ENCODE measurements at places on chromosomes 11 and 22. TPM values are rescaled to one million over a fixed set of nuclear protein-coding genes. Genes with fewer than 3 reads are reported as not detected.

DNA sequence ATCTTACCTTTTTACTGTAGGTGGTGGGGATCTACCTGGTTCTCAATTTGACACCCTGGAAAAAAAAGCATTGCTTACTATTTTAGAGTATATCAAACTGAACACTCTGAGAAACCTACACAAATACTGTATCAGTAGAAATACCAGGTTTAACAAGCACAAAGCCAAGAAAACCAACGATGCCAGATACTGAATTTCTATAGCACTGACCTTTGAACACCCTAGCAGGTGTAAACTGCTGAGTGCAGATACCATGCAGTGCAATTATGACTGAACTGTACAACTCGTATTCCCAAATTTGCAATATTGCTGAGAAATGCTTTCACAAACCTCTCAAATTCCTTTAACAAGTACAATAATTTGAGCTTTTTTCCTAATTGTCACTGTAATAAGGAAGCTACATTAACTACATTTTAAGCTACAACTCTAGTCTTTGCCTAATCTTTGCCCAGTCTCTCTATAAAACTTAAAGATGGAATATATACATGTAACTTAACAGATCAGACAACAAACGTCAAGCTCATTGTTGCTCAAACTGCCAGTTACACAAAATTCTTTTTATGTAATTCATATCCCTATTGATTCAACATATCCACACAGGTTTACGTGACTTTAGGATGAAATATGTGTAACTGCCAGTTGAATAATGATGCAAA is 8.9 kb downstream of the TAF1D start:
- no peak for DNase-seq

- DNase-seq, result no peak
These were observed 1.4 kb upstream of the PIM3 start for GRCh38 chr22:49958931-49959781.

- no peak for DNase-seq
These were observed 149.0 kb downstream of the PKNOX2 start for GRCh38 chr11:125313271-125314219.

DNA sequence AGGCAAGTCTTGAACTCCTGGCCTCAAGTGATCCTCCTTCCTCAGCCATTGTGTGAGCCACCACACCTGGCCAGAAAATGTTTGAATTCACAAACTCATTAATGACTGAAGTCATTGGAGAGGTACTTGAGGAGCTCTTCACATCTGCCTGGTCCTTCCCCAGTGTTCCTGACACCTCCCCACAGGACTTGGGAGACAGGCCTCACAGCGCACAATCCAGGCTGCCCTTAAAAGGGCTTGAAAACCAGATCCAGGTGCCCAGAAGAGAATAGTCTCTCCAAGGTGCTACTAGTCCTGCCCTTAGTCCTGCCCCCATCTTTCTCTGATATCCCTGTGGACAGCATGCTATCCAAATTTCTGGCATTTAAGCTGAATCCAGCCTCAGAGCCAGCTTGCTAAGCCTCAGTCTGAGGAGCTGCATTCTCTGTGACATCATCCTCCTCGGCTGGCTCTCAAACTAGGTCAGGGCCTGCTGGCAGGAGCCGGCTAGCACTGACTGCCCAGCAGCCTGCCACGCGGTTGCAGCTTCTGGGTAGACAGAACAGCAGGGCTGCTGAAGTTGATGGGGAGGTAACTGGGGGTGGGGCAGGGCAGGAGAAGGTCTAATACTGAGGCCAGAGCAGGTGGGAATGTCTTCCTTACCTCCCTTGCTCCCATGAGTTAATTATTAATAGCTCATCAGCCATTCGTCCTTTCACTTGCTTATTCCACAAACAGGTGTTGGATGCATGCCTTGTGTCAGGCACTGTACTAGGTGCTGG is 35.3 kb upstream of the NECTIN1 start:
- DNase-seq, result no peak

DNA sequence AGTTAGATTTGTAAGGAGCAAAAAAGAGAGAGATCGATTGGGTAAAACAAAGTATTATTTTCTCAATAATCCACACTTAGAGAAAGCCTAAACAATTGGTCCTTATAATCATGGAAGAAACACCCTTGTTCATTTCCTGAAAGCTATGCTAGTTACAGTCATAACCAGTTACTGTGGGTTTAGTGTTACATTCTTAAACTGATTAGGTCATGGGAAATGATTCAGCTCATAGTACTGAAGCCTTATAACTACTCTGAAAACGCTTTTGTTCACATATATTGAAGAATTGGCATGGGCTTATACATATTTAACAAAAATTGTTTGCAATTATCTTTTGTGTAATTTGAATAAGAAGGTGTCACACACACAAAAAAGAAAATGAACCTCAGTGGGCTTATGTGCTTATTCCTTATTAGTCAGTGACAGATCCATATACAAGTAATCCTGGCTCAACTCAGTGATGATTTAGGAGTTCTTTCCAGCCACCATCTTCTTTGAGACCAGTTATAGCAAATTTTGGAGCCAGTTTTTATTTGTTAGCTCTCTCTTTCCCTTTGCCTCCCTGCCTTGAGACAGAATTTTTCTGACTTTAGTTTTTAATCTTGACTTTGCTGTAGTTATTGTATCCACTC is 198.5 kb upstream of the CTSC start:
- DNase-seq, result no peak

DNA sequence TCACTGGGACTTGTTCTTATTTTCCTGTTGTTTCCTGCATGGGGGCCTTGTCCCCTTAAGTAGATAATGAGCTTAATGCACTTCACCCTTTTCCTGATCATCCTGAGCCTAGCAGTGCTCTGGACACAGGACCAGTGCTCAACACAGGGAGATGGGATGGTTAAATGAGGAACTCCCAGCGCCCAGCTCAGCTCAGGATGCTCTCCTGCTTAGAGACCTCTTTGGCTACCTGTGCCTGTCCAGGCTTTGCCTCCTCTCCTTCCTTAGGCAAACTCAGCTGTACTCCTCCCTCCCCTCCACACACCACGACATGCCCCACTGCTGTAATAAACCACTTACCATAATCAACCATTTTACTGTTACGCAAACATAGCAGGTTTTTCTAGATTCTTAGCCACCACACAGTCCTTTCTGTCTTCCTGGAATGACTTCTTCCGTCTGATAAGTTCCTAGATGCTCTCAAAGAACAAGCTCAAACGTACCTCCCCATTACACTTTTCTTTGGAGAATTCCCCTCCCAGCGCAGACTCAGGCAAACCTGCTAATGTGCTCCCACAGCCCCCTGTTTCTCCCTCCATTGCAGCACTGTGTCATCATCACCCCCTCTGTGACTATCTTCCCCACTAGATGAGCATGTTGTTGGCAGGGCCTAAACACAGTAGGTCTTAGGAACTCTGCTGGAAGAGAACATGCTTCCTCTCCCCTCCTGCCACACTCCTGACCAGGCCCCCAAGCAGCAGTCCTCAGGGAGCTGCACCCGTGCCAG is 113.6 kb downstream of the MICAL2 start:
- DNase-seq, result no peak

Gene PAMR1
- 12.1 TPM for polyA plus RNA-seq

Gene F2
- not detected for polyA plus RNA-seq

Gene HOATZ
- not detected for polyA plus RNA-seq

Gene JHY
- 1.3 TPM for polyA plus RNA-seq

Gene GDPD4
- 0.09 TPM for polyA plus RNA-seq

Gene FAM180B
- polyA plus RNA-seq, result 2.6 TPM
